Sciatic nerve (tissue), 2 donors: ENCODE measurements at places on chromosomes 4 and X.
A peak's percentile ranks its signal among the peaks of the same experiment; 100 is the strongest.

DNA sequence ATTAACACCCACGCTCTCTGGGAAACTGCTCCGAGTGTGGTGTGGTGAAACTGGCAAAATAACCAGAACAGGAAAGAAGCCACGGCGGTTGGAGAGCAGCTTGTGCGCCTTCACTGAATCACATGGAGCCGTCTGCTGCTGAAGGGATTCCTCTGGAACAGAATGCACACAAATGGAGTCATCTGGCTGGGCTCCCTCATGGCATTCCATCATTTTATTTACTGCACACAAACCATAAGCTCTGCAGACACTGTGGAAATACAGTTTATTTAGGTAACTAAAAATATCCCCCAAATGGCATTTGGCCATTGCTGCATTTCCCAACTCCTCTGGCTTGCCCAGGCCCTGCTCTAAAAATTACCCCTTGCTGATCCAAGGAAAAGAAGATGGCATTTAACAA, 187.0 kb upstream of the S100G start:
- no peak for DNase-seq

- no peak for DNase-seq
Observed at GRCh38 chrX:72340041-72340440, 34.3 kb upstream of the CITED1 start.

GRCh38 chr4:148561467-148561866, 119.3 kb upstream of the NR3C2 start:
- DNase-seq: no peak

DNA sequence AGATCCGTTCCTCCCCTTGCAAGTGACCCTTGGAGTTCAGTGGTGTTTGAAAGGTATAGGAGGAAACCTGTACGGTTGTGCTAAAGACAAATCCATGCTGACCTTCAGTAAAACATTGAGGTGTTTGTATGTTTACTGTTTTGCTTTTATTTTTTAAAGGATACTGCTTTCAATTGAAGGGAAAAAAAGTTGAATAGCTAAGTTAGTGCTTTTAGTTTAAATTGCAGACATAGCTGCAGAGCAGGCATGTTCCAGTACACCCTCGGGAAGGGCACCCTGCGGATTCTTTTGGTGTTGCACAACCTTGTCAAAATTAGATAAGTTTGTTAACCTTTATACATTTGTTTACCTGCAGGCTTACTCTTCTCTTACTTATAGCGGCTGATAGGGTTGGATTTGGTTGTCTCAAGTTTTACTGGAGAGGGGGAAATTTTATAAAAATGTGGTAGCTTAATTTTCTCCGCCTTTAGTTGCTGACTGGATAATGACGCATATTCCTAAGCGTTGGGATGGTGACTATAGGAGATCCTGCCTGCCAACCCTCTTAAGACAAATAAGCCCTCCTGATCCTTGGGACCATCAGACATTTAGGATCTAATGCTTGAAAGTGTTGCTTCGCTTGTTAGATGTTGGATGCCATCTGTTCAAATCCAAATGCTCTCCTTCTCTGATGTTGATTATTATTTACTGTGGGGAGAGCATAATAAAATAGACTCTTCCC, 2.0 kb downstream of the RAPGEF2 start:
- no peak for DNase-seq

DNA sequence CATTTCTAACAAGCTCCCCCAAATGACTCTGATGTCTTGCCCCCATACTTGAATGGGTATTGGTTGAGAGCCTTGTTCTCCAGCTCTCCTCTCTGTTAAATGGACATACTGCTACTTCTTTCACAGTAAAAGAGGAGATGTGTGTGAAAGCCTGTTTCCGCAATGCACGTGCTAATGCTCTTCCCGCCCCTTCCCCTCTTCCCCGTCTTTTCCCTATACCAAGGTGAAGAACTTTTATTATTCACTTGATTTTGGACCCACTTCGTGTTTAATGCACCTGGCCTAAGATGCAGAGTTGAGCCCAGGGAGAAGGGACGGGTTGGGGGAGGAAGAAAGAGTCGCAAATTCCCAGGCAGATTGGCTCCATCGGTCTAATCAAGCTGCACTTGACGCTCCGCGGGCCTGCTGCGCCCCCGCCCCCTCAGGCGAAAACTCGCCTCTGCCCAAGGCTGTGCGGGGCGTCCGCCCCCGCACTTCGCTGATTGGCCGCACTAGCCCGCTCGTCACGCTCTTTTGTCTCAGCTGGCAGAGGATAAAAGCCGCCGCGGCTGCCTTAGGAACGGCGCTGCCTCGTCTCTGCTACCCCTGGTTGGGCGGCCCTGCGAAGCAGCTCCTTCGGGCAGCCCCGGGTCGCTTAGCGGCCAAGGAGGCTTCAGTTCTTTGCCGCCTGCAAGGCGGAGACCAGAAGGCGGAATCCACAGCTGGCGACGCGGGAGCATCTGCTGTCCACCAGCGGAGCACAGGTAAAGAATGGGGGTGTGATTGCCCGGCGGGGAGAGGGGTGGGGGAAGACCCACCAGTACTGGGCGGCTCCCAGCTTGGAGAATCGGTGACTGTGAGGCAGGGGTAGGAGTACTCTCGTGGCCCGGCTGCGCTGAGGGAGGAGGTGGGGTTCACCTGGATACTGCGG, at the start of gene ZCCHC12:
TSS of gene ZCCHC12 (plus strand) at position 562 of the 910 bp plus-strand sequence. CDS start 1,421 bp downstream, outside the sequence.
- peak; percentile 61 for DNase-seq

DNA sequence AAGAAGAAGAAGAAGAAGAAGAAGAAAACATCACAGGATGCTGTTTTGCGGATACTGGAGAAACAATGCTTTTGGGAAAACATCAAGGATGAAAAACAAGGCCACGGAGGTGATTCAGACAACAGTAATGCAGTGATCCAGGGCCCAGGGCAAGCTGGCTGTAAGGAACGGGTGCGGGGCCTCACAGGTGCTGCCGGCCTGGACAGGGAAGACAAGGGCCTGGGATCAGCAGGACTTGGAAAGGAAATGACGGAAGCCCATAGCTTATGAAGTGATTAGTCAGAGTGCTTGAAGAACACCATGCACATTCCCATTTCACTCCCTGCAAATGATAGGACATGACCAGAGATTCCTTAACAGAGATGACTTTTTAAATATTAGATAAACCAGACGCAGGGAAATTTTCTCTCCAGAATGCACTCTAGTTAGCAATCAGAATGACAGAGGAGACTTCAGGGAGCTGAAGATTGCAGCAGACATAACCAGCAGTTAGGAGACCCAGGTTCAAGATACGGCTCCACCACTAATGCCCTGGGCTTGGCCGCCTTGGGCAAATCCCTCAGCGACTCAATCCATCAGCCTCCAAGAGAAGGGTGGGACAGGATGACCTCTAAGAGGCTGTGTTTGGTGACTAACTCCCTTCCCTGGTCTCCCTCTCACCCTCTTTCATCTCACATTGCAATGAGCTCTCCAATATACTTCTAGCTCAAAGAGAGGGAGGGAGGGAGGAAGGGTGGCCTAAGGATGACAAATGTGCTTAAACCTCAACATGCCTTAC, 54.1 kb downstream of the APBB2 start:
- no peak for DNase-seq

DNA sequence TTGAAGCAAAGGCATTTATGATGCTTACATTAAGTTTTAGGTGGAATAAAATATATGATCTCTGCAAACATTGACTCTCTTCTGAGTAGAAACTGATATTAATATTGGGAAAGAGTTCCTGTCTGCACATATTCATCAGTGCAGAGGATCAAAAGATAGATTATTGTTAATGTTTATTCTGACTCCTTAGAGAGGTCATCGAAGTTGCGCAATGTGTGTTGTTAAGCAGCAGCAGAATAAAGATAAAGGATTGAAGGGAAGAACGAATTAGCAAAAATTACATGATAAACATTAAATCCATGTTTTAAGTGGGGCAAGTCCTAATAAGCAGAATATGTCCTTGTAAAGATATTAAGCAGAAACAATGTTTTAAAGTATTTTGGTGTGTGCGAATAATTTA, 72.6 kb upstream of the MBNL3 start:
- no peak for DNase-seq
